ENCODE measurements at places on chromosomes 1 and 21.

DNA sequence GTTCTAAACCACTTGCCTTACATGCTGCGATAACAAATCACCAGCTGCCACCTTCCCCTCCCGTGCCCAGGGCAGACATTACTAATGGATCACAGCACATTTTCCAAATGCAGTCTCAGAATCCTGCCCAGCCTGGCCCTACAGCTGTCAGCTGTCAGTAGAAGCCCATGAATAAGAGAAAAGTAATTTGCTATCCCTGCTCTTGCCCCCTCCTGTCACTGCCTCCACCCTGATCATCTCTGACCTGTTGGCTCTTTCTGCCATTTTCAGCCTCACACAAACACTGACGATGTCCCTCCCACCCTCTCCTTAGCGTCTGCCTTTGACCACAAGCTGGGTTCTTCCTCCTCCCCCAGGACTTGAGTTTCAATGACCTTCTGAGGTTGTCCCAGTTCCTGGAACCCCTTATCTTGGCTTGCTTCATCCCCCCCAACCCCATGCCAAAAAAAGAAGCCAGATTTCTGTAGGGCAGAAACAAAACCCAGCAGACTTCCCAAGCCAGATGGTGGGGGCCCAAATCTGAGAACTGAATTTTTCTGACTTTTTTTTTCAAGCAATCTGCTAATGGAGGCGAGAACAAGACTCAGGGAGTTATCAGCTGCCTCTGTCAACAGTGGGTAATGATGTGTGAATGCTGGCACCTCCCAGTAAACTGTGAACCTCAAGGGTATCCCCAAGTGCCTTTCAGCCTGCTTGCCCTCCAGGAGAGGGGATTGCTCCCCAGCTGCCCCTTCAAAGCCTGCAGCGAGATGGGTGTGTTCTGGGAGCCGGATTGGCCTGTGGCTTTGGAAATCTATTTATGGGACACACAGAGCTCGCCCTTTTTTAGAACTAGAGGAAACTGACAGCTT, 216.5 kb upstream of the VAMP3 start:
- DNase-seq = peak; percentile 10

DNA sequence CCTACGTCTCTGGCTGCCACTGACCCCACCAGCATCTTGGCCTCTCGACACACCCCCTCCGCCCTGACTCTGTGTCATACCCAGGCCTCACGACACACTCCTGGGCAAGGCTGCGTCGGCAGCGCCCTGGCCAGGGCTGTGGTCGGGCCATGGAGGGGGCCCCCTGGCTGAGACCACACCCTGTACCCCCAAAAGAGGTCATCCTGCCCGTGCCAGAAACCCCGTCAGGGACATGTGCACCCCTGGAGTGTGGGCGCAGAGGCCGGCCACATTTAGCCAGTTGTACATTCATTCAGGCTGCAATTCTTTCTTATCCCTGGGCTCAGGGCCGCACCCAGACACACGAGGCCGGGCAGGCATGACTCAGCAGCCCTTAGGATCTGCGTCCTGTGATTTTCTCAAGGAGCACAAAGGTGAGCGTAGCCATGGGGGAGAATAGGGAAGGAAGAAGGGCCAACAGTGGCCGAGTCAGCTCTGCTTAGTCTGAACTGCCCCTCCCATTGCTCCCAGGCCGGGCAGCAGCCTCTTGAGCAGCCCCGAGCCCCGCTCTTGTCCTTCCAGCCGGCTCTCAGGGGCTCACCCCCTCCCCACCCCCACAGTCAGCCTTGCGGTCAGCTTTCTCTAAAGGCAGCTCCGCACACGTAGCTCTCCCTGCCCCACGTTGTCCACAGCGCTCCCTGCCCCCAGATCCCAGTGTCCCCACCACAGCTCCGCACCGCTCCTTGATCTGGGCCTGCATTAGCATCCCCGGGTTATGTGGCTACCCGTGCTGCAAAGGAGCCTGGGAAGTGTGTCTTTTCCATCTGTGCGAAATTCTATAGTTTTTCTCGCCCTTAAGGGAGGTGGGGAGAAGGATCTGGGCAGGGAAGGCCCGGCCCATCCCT, 7.9 kb downstream of the CSTB start:
- no peak for DNase-seq

DNA sequence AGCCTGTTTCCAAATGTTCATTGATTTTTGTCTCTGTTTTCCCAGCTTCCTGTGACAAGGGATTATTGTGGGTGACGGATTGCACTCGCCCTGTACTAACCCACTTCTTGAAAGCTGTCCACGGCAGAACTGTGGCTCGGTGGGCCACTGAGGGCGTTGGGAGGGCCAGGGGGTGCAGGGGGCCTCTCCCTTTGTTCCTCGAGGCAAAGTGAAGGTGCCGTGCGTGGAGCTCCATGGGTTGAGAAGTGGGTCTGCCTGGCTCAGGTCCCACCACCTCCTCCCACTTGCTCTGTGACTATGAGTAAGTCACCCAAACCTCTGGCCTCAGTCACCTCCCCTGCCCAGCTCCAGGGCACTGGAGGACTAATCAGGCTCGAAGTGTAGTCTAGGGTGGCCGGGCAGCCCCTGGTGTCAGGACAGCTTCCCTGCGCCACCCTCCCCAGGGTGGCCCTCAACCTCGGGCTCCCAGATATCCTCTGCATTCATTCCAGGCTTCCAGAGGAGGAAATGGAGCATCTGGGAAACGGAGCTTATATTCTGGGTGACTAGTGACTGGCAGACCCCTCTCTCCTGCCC, 148.6 kb downstream of the NPHP4 start:
- DNase-seq = no peak

DNA sequence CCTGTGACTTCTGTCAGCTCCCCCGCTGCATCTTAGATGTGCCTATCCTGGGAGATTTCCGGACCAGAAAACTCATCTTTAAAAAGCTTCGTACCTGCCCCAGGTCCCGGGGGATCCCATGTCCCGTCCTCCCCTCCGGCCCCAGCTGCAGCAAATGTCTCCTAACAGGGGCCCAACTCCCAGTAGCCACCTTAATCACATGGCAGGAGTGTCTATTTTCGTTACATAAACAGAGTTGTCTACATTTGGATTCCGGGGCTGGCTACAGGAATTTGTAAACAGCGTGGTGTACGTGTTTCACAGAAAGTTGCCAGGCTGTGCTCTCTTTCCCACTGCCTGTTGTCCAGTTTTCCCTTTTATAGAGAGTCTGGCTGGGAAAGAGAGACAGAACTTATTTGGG, 17.9 kb upstream of the KCNE2 start:
- no peak for DNase-seq

DNA sequence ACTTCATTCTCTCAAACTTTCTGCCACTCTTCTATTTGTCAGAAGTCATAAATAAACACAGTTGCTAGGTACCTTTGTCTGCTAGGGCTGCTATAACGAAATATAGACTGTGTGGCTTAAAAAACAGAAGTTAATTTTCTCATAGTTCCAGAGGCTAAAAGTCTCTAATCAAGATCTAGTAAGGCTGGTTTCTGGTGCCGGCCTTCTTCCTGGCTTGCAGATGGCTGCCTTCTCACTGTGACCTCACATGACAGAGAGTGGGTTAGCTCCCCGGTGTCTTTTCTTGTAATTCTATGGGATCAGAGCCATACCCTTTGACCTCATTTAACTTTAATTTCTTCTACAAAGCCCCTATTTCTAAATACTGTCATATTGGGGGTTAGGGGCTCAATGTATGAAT, 5.9 kb downstream of the PDC start:
- no peak for DNase-seq

- DNase-seq = peak; percentile 54
Observed at GRCh38 chr1:32200226-32201010, at the start of gene CCDC28B. CCDC28B (plus strand) TSS chr1:32200595; CDS start chr1:32201936, 1,341 bp downstream.

- no peak for DNase-seq
Observed at GRCh38 chr1:197438010-197438790, 170.1 kb downstream of the CRB1 start.

DNA sequence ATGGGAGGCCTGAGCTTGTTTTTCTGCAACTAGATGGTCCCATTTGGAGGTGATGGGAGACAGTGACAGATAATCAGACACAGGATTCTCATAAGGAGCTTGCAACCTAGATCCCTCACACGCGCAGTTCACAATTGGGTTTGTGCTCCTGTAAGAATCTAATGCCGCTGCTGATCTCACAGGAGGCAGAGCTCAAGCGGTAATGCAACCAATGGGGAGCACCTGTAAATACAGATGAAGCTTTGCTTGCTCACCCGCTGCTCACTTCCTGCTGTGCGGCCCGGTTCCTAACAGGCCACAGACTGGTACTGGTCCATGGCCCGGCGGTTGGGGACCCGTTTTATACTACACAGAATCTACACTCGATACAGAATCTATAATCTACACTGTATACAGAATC, 52.6 kb upstream of the B3GALNT2 start:
- DNase-seq = no peak

- no peak for DNase-seq
Observed at GRCh38 chr1:2230781-2231531, 2.8 kb downstream of the SKI start.

- no peak for DNase-seq
Observed at GRCh38 chr1:63575340-63575826, 17.8 kb upstream of the PGM1 start.

GRCh38 chr1:174791863-174792262, 207.9 kb upstream of the CACYBP start:
- no peak for DNase-seq

DNA sequence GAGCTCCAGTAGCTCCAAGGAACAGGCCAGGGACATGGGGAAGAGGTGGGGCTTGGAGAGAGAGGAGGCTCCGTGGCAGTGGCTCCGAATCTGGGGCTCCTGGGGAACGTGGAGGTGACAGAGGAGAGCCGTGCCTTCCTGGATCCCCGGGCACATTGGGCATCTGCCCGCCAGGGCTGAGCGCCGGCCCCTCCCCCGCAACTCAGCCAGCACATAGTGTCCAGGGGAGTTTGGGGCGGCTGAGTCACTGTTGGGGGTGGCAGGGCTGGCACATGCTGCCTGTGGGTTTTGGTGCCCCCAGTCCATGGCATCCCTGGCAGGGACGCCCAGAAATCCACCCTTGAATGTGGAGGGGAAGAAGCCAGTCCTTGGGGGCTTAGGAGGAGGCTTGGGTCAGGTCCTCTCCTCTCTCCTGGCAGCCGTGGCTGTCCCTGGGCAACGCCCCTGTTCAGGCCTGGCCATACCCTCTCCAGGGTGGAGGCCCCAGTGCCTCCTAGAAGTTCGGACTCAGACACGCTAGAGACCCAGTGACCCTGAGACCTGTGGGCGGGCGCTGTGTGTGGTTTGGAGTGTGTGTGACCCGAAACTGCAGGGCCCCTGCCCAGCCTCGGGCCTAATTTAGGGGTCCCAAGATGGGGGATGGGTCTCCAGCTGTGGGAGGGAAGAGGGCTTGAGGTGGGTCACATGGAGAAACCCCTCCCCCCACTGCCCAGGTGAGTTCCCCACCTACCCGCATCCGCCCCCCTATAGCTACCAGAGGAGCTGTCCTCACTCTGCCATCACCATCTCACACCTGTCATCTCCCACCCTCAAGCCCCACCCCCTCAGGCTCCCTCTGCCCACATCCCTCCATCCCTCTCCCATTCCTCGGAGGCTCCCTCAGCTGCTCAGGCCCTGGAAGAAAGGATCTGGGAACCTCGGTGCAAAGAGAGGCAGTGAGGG, 1.6 kb downstream of the HSPB7 start:
- no peak for DNase-seq

- DNase-seq = no peak
Observed at GRCh38 chr1:95386371-95386770, 152.4 kb downstream of the RWDD3 start.

DNA sequence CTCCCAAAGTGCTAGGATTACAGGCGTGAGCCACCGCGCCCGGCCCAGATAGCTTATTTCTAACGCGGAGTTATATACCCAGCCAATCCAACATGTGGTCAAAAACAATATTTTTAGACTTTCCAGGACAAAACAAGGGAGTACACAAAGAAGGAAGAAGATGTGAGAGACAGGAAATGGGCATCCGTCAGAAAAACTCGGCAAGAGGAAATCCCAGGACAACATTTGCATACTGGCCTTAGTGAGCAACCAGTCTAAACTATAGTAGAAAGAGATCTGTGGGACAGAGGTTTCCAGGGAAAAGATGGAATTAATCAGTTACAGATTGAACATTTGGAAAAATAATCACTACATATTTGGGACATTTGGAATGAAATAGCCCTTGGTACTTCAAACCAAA, 11.4 kb downstream of the ARMH1 start:
- no peak for DNase-seq

DNA sequence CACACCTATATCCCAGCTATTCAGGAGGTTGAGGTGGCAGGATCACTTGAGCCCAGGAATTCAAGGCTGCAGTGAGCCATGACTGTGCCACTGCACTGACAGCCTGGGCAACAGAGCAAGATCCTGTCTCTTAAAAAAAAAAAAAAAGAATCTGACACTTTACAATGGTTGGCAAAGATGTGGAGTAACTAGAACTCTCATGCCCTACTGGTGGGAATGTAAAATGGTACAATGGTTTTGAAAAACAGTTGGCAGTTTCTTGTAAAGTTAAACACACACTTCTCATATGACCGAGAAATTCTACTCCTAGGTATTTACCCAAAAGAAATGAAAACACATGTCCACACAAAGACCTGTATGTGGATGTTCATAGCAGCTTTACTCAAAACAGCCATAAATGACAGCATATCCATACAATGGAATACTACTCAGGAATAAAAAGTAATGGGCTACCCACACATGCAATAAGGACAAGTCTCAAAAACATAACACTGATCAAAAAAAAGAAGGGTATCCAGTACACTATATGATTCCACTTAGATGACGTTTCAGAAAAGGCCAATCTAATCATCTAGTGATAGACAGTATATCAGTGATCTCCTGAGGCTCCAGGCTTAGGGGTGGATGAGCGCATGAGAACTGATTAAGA, 58.1 kb downstream of the HLCS start:
- DNase-seq = no peak

DNA sequence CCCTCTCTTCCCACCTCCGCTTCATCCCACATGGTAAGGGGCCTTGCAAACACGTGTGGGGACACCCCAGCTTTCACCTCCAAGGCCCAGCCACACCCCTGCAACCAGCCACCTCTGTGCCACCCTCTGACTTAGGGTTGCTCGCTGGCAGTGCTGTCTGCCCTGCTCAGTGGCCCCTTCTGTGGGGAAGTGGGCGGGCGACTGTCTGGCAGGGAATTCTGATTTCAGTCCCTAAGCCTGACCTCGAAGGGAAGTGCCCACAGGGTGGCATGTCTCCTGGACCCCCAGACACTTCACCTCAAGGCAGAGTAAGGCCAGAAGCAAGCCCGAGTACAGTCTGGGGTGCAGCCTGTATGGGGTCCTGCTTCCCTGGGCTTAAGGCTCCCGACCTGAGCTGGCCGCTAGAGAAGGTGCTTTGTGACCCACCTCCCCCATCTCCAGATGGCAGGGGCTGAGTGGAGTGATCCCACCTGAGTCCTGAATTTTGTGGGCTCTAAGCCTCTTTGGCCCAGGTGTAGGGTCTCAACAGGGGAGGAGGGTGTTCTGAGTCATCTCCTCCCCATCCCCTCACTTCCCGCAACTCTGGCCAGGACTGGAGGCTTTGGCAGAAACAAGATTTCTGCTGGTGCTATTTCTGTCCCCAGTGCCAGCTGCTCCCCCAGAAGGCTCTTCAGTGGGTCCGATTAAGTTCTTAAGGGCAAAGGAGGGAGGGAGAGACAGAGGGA, 7.0 kb downstream of the RD3 start:
- no peak for DNase-seq

Data from Jurkat, Clone E6-1 (cell line).